Astrocyte (in vitro differentiated cells and primary cell): ENCODE measurements at places on chromosomes 7 and 10.

DNA sequence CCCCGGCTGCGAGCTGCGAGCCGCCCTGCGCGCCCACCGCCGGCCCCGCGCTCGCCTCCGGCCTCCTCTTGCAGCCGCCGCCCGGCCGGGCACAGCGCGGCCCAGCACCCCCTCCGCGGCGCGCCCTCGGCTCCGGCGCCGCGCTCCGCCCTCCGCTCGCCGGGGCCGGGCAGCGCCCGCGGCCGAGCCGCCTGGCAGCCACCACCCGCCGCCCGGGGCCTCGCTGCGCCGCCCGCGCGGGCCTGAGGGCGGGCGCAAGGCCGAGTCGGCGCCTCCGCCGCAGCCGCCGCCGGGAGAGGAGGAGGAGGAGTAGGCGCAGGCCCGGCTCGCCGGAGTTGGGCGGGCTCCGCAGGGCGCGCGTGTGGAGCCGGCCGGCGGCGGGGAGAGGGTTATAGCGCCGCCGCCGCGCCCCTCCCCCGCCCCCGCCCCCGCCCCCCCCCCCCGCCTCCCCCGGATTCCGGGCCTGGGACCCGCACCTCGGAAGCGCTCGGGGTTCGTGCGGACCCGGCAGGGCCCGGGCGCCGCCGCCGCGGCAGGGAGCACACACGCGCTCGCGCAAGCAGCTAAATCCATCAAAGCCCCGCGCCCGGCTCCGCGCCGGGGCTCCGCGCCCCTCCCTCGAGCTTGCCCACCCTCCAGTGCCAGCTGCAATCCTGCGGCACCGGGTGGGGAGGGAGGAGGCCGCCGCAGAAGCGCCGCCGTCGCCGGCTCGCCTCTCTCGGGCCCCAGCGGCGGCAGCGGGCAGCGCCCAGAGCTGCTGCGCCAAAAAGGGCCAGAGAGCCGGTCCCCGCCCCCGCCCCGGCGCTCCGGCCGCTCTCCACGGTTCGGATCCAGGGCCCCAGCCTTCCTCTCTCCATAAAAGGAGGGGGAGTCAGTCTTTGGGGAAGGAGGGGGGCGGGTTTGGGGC, at the start of gene PDGFA:
TSS of gene PDGFA (minus strand) at position 363 of the 907 bp plus-strand sequence. CDS start 845 bp downstream, outside the sequence.
- peak; percentile 49 for DNase-seq

GRCh38 chr7:33591490-33591889, 313.8 kb upstream of the BMPER start:
- DNase-seq, result no peak

DNA sequence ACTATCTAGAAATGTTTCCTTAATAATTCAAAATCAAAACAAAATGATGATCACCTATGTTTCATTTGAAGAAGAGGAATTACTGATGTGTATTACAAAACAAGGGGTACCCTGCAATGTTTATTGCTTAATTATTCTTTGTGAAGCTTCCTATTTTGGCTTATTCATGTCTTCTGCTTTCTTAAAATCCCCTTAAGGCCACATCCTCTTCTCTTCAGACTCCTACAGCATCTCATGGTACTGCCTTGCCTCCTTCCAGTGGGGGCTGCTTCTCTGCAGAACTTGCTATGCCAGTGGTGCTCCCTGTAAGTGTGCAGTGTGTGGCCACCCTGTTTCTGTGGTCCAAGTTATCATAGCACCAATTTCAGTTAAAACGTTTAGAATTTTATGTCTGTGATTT, 35.0 kb downstream of the CCDC146 start:
- DNase-seq, result peak; percentile 4

GRCh38 chr10:90788968-90789367, 68.9 kb downstream of the HTR7 start:
- no peak for DNase-seq

- no peak for DNase-seq
Measured at GRCh38 chr10:29737074-29737593, 102.4 kb upstream of the SVIL start.

DNA sequence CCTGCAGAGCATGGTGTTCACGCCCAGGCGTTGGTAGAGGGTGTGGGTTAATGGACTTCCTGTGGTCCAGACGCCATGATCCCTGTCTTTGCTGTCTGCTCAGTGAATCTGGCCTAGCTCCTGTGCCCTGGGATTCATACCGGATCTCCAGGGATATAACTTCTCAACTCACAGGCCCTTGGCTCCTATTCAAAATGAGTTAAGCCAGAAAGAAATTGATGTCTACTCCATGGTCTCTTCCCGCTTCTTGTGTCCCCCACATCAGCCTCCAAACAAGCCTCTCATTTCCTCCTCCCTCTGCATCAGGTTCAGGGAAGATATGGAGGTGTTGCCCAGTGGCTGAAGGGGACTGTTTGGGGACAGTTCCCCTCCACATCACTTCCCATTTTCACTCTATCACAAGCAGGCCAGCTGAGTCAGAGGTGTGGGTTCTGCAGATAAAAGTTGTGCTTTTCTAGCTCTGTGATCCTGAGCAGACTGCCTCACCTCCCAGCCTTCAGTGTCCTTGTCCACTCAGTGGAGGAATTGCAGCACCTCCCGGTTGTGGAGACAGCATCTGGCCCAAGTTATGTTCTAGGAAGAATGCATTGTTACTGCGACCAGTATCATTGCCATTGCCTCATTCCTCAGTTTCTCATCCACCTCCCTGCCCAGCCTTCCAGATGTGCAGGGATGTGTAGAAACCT, 22.5 kb downstream of the AKR1E2 start:
- DNase-seq, result no peak

- DNase-seq, result no peak
Measured at GRCh38 chr7:99173787-99174186, 29.9 kb upstream of the SMURF1 start.

DNA sequence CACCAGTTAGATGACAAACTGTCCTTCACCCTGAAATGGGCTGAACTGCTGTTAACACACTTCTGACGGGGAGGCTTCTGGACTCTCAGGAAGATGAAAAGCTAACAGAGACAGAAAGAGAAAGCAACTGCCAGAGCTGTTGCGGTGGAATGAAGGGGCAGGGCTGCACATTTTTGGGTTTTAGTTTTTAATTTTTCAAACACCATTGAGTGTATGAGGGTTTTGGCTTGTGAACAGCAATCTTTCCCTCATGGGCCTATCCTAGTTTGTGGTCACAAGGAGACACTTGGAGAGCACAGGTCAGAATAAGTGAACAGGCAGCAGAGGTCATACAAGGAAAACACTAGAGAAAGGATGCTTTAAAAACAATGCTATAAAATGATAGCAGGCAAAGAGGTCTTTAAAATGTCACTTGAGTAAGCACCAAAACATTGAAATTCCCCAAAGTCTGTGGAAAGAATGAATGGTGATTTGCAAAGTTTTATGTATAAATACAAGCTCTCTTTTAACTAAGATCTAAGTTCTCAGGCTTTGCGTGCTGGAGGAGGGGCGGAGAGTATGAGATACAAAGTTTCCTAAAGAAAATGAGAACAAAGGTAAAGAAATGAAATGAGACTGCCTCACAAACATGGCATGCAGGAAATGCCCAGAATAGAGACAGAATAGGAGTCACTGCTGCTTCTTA, 101.4 kb upstream of the GLI3 start:
- DNase-seq, result peak; percentile 36

GRCh38 chr10:112970021-112970420, 20.0 kb downstream of the TCF7L2 start:
- DNase-seq, result no peak

DNA sequence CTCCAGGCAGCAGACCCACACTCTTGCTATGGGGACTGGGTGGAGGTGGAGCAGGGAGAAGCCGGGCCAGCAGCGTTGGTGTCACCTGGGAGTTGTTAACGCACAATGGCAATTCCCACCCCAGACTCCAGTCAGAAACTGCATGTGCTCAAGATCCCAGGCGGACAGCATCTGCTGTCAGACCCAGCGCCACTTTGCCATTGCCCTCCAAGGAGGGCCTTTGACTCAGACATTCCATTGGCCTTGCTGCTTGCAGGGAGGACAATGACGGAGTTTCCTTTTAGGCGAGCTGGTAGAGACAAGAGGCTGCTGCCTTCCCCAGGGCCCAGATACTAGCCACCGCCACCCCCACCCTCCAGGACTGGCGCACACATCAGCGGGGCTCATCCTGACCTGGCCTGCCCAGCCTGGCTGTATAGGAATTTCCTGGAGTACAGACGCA, 34.5 kb downstream of the ZNF775 start:
- DNase-seq, result peak; percentile 12

DNA sequence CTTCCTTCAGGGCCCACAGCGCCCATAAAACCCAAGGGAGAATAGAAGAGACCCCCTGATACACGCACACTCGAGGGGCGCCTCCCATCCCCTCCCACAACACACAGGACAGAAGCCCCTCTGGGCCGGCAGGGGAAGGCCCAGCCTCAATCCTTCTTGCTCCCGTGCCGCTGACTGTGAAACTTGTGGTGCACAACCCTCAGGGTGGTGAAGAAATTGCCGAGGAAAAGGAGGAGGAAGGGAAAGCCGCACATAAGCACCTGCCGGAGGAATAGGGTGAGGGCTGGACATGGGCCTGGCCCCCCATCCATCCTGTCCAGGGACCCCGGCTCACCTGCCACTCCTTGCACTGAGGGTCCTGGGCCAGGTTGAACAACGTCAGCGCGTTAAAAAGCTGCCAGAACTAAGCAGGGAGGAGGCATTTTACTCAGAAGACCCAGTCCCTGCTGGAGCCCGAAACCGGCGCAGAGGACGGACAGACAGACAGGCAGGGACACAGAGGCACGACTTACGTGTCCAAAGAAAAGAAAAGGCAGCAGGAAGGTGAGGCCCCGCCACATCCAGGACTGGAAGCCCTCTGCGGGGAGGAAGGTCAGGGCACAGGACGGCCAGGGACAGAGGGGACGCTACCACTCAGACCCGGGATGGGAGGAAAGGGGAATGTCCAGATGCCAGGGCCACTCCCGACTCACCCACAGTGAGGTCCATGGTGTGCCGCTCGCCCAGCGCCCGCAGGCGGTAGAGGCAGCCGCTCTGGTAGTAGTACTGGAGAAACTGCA, 7.2 kb downstream of the TMEM120A start:
- DNase-seq, result no peak

DNA sequence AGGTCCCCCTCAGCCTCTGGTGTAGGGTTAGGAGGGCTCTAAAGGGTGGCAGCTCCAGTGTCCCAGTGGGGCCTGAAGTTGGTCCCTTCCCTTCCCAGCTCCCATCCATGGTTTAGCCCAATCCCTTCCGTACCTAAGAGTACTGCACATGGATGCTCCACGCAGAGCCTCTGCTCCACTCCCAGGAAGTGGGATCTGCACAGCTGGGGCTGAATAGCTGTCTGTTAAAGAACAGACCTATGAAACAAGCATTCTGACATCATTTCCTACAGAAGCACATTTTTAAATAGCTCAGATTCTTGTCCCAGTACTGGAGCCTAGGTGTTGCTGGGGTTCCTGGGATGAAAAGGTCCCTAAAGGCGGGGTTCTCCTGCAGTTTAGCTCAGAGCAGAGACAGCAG, 135.9 kb downstream of the ZMYND11 start:
- no peak for DNase-seq

DNA sequence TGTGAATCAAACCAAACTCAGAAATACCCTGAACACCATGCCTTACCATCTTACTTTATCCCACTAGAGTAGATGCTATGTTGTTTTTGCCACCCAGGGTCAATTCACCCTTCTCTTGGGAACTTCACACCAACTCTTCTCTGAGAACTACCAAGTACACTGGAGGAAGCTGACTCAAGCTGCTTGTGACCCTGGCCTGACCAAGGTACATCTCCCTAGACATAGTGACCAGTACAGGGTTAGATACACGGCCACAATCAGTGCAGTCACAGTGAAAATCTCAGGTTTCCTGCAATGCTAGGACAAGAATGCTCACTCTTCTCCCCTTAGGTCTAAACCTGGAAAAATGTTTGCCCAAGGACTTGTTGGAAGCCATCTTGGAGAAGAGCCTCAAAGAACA, 31.8 kb downstream of the EZH2 start:
- no peak for DNase-seq

DNA sequence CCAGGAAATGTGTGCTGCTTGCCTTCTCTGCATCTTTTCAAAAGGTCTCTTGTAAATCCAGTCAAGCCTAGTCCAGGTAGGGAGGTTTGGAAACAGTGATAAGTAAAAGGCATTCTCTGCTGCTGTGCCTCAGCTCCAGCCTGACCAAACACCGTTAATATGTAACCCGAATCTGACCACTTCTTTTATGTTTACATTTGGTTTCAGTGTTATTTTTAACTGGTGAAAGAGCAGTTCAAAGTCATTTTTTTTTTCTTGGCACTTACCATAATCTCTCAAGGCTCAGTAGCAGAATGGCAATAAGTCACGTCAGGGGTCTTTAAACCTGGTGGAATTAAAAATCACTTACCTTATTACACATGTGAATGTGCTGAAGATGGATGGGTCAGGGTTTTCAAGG, 216.8 kb downstream of the PTEN start:
- peak; percentile 66 for DNase-seq
